Mesothelial cell of epicardium (in vitro differentiated cells): ENCODE measurements at places on chromosomes 6 and 20. TPM values are rescaled to one million over a fixed set of nuclear protein-coding genes. Genes with fewer than 3 reads are reported as not detected.

The C20orf202 gene
- total RNA-seq: 0.22 to 0.27 TPM in 2 of 3 replicates, not detected in the other

The TRAPPC3L gene
- 1.7 to 2.3 TPM (median 2.1 TPM) in 3 replicates for total RNA-seq

The ATRN gene
- total RNA-seq: 44.7 to 47.5 TPM (median 45.4 TPM) in 3 replicates

The CLPSL1 gene
- 0.40 TPM in 1 of 3 replicates, not detected in the others for total RNA-seq

The ROMO1 gene
- total RNA-seq: 105 to 107 TPM (median 105 TPM) in 3 replicates

The AVP gene
- total RNA-seq: not detected in 3 replicates

The TSBP1 gene
- total RNA-seq: not detected in 3 replicates

The PSORS1C1 gene
- total RNA-seq: 0.29 to 1.1 TPM (median 0.72 TPM) in 3 replicates

GRCh38 chr20:56978475-56978874 lies 288.0 kb downstream of the BMP7 start:
- H3K36me3 ChIP-seq: no peaks in the 10 kb centered on the region
- H3K4me1 ChIP-seq: peaks cover 10% of the 10 kb centered on the region
- H3K27ac ChIP-seq: no peak overlapping the region
- no peak for DNase-seq
- H3K27me3 ChIP-seq: peaks cover 36% of the 10 kb centered on the region

DNA sequence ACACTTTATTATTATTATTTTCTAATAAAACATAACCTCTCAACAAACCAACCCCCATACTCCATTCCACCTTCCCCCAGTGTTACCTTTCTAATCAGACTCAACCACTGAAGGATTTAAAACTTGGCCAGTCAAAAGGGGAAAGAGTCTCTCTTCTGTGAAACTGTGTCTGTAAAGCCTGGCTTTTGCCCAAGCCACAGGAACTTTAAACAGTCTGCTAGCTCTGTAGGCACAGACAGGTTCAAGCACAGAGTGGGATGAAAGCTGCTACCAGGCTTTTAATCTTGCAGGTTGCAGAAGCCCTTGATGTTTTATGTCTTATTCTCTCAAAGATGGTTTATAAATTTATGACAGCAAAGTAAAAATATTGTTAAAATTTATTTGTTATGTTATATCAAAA lies 585.7 kb downstream of the TENT5A start:
- H3K27ac ChIP-seq: no peak overlapping the region
- no peak overlapping the region for H3K4me3 ChIP-seq

- no peak overlapping the region for H3K4me3 ChIP-seq
- no peak for DNase-seq
- no peaks in the 10 kb centered on the region for H3K27me3 ChIP-seq
- H3K4me1 ChIP-seq: no peaks in the 10 kb centered on the region
Measured at GRCh38 chr6:163554663-163555062, 140.1 kb downstream of the QKI start.

DNA sequence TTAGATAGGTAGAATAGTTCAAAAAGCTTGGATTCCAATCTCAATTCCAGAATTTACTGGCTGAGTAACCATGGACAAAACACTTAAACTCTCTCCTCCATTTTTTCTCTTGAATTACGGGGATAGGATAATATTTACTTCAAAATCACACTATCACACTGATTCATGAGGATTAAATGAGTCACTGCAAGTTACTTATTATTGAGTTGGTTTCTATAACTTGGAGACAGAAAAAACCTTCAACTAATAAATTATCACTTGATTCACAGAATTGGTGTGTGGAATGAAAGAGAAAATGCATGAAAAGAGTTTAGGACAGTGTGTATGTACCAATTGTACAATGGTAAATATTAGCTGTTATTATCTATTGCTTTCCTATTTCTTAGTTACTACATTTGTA lies 585.2 kb downstream of the PHF3 start:
- no peak overlapping the region for H3K4me3 ChIP-seq
- H3K27ac ChIP-seq: no peak overlapping the region
- H3K4me1 ChIP-seq: peaks cover 16% of the 10 kb centered on the region
- H3K36me3 ChIP-seq: no peaks in the 10 kb centered on the region
- H3K27me3 ChIP-seq: no peaks in the 10 kb centered on the region
- DNase-seq: no peak

GRCh38 chr6:120671519-120671918 lies 662.8 kb downstream of the TBC1D32 start:
- H3K4me1 ChIP-seq: no peaks in the 10 kb centered on the region
- no peak overlapping the region for H3K27ac ChIP-seq
- H3K4me3 ChIP-seq: no peak overlapping the region
- no peaks in the 10 kb centered on the region for H3K27me3 ChIP-seq

- peaks cover 7% of the 10 kb centered on the region for H3K36me3 ChIP-seq
- H3K4me1 ChIP-seq: peaks cover 10% of the 10 kb centered on the region
- no peaks in the 10 kb centered on the region for H3K27me3 ChIP-seq
- no peak for DNase-seq
- H3K27ac ChIP-seq: peak overlapping the region; percentile 17
Measured at GRCh38 chr6:65776332-65776731, 69.3 kb upstream of the EYS start.

- no peaks in the 10 kb centered on the region for H3K27me3 ChIP-seq
- no peak overlapping the region for H3K4me3 ChIP-seq
- H3K36me3 ChIP-seq: peaks cover 3% of the 10 kb centered on the region
- peak overlapping the region; percentile 26 for H3K27ac ChIP-seq
Measured at GRCh38 chr6:35376281-35376680, 33.9 kb downstream of the PPARD start.

GRCh38 chr20:63756648-63756991 lies 17.0 kb downstream of the SLC2A4RG start:
- no peak overlapping the region for H3K4me3 ChIP-seq
- H3K27ac ChIP-seq: no peak overlapping the region
- H3K36me3 ChIP-seq: peaks cover 1% of the 10 kb centered on the region
- no peaks in the 10 kb centered on the region for H3K4me1 ChIP-seq
- DNase-seq: no peak
- no peaks in the 10 kb centered on the region for H3K27me3 ChIP-seq

- no peak overlapping the region for H3K27ac ChIP-seq
- H3K4me1 ChIP-seq: peaks cover 20% of the 10 kb centered on the region
- H3K4me3 ChIP-seq: no peak overlapping the region
- no peaks in the 10 kb centered on the region for H3K27me3 ChIP-seq
Measured at GRCh38 chr6:33692760-33693158, 18.7 kb downstream of the UQCC2 start.

- H3K4me1 ChIP-seq: peaks cover 26% of the 10 kb centered on the region
- no peak for DNase-seq
- no peaks in the 10 kb centered on the region for H3K36me3 ChIP-seq
Measured at GRCh38 chr6:41367700-41368099, 32.3 kb downstream of the NCR2 start.

GRCh38 chr20:37362231-37362792 lies 16.4 kb downstream of the SRC start:
- H3K4me3 ChIP-seq: no peak overlapping the region
- H3K27me3 ChIP-seq: no peaks in the 10 kb centered on the region
- peaks cover 27% of the 10 kb centered on the region for H3K4me1 ChIP-seq
- DNase-seq: no peak

DNA sequence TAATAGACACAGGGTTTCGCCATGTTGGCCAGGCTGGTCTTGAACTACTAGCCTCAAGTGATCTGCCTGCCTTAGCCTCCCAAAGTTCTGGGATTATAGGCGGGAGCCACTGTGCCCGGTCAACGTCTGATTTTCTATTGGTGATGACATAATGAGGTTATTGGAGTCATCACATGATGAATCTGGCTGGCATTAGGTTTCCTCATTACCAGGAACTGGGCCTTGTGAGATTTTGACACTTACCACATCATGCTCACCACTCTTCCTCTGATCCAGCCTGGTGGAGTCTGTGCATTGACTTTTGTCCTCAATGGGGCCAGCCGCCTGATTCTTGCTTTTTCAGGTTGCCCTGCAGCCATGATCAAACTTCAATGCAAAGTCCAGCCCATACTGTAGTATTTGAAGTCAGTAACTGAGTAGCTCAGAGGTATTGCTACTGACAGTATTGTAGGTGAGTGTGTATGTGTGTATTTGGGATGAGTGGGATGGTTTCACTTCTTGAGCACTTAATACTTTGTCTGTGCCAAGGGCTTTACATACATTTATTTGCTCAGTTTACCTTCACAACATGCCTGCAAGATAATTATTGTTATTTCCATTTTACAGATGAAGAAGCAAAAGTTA lies 16.0 kb downstream of the ANKS1A start:
- no peaks in the 10 kb centered on the region for H3K27me3 ChIP-seq
- H3K36me3 ChIP-seq: peaks cover 2% of the 10 kb centered on the region
- H3K27ac ChIP-seq: no peak overlapping the region
- H3K4me3 ChIP-seq: no peak overlapping the region
